ENCODE measurements at places on chromosomes 2 and 18. TPM values are rescaled to one million over a fixed set of nuclear protein-coding genes. Genes with fewer than 3 reads are reported as not detected.

The REL gene
- total RNA-seq: 9.0 TPM

The PROKR1 gene
- not detected for total RNA-seq

The EN1 gene
- total RNA-seq: not detected

The ACTG2 gene
- total RNA-seq: not detected

The CRIM1 gene
- total RNA-seq: 45.7 TPM

The REG3A gene
- total RNA-seq: not detected

DNA sequence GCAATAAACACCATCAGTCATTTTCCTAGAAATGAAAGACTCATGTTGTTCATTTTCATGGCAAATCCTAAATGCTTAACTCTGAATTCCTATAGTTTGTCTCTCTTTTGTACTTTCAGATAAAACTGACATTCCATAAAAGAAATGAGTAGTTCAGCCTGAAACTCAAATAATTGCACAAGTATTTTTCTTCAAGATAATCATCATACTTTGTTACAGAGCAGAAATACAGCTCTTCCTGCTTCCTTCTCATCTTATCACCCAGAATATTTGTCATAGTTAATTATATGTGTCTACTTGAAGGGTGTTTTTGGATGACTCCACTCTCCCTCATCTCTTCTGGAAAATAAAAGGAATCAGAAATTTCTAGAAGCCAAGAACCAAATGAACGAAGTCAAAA lies 141.1 kb downstream of the HNMT start:
- no peak for DNase-seq

- DNase-seq: no peak
Measured at GRCh38 chr18:77985526-77986281, 736.1 kb downstream of the GALR1 start.

DNA sequence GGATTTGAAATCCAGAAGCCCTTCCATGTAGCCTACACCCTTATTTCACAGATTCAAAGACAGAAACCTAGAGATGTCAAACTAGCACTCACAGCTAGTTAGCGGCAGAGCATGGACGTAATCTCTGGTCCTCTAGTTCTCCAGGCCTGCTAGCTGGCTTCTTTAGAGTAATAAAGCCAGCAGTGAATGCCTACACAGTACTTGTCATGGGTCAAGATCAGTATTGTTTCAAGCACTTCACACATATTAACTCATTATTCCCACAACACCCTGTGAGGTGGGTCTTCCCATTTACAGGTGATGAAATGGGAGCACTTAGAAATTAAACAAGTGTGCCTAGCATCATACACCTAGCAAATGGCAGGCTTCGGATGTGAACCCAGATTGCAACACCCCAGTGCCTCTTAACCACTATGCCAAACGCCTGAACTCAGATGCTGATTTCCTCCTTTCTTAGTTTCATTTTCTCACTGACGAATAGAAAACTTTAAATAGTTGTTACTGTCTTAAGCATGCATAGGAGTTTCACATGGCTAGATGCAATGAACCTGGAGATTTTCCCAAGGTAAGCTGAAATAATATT lies 14.5 kb upstream of the ZBTB14 start:
- DNase-seq: no peak

DNA sequence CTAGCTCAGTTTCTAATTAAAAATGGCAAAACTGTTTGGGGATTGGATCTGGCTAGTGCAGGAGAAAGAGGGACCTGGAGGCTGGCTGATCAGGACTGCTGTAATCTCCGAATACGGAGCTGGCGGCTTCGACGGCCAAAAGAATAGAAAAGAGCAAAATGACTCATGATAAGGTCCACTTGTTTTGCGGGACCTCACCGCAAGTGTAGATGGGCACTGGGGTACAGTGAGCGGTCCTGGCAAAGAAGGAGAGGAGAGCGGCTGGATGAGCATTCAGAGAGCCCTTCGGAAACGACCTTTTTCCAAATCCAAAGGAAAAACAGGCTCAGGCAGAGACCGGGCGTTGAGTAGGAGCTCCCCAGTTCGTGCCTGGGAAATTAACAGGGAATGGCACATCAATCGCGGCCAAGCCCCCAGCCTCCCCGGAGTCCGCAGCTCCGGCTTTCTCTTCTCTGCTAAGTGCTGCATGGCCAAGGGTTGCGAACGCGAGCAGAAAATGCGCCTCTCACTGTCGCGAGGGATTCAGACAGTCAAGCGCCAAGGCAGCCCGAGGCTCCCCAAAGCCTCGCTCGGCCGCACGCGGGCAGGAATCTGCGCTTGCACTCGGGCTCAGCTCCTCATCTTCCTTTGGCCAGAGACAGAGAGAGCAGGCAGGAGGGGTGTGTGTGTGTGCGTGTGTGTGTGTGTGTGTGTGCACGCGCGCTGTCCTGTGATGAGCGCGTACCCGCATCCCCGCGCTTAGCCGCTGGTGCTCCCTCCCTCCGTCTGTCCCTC lies 1.8 kb downstream of the DCC start:
- DNase-seq: no peak

DNA sequence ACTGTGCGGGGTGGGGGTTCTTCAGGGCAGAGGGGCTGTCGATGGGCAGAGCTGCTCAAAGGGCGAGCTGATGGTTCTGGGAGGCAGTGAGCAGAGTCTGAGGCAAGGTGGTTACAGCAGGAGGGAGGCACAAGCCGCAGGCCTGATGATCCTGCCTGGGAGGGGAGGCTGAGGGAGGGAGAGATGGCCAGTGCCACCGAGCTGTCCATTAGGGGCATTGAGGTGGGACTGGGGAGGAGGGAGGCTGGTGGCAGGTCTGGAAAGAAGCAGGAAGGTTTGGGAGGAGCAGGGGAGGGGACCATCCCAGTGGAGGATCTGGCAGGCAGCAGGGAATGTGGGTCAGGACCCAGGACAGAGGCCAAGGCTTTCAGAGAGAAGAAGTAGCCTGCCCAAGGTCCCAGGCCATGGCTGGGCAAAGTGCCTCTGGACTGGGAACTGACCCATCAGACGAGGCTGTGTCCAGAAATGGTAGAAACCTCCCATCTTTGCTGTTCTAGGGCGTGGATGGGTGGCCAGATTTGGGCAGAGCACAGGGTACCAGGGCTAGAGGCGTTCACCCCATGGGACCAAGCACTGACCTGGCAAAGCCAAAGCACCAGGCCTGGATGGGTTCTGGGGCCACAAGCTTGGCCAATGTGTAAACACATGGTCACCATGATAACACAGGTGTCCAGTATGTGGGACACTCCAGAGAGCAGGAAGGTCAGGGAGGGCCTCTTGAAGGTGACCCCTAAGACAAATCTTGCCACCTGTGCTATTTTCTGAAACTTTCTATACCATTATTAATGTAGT lies 55.5 kb downstream of the INHBB start:
- no peak for DNase-seq

DNA sequence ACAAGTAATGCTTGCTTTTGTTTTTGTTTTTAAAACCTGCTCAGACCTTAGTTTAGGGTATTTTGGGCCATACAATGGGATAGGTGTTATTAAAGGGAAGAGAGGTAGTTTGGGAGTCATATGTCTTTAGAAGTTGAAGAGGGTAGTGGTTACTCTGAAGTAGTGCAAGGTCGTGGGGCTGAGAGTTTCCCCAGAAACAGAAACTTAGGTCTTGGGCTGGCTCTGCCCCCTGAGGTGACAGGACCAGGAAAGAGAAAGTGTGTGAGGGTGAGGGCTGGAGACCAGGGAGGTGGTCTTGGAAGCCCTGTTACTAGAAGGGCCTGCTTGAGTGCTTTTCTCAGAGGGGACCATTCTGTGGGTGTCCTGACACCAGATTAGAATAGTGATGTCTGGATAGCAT lies 500.5 kb upstream of the SPHKAP start:
- no peak for DNase-seq

- no peak for DNase-seq
Measured at GRCh38 chr18:28468901-28469300, 292.0 kb upstream of the CDH2 start.

GRCh38 chr2:15311201-15311907 lies 249.8 kb downstream of the NBAS start:
- no peak for DNase-seq

- peak; percentile 88 for DNase-seq
Measured at GRCh38 chr2:53475321-53475720, 292.3 kb upstream of the CHAC2 start.

DNA sequence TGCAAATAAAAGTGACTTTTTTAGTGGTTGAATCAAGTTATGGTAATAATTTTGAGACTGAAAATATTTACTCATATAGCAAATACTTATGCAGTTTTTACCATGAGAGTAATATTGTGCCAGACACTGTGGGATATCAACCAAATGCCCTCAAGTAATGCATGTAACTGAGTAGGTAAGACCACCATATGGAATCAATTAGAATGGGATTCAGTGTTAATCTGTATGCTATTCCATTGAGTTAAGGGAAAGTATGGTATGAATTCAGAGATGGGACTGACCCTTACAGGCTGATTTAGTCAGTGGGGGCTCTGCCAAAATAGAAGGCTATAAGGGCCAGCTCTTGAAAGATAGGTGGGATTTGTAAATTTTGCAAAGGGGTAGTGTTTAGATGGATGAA lies 131.6 kb downstream of the CCDC85A start:
- DNase-seq: no peak

DNA sequence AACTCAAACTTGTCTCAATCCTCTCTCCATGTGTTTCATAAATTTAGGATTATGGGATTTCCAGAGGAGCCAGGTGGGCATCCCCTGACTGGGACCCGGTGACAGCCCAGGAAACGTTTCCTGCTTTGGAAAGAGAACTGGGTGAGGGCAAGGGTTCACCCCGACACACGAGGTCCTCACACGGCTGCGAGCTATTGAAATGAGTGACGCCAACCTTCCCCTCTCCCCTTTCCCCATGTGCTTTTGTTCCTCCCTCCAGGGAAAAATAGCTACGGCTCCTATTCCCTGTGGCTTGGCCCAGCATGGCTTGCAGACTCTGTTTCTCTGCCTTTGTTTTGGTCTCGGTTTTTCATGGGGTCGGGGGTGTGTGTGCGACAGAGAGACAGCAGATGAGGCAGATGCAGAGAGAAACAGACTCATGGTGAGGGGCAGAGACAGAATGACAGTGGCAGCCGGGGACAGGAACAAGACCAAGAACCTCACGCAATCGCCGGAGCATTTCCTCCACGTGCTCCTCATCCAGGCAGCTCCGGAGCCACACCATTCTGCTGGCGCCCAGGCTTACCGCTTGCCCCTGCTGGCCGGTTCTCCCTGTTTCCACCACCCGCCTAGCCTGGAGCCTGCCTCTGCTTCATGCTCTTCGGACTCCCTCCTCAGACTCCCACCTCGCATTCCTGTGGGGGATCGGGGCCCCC lies 238.5 kb downstream of the DYSF start:
- DNase-seq: no peak

DNA sequence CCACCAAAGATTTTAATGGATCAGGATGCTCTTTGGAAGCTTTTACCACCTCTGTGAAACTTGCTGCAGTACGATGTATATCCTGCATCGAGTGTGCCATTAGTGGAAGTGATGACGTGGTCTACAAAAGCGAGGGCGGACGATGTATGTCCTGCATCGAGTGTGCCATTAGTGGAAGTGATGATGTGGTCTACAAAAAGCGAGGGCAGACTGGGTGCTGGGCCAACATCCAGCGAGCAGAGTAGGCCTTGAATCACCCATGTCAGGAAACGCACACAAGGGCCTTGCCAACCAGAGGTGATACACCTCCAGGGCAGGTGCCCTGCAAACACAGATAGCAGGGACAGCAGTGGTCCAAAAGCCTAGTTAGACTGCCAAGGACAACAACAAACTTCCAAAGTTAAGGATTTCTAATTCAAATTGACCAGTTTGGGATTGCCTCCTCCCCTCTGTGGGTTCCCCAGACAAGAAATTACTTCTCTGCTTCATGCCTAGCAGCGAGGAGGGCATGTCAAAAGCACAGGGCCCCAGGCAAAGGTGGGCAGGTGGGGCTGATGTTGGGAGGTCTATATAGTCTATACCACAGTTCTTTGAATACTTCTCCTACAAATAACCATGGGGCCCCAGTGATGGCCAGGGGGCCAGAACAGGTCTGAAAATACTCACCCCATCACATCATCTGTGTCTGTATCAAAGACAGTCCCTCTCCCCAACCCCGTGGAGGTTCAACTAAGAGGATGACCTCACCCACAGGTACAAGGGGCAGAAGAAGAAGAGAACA lies 70.2 kb downstream of the ADD2 start:
- DNase-seq: no peak

DNA sequence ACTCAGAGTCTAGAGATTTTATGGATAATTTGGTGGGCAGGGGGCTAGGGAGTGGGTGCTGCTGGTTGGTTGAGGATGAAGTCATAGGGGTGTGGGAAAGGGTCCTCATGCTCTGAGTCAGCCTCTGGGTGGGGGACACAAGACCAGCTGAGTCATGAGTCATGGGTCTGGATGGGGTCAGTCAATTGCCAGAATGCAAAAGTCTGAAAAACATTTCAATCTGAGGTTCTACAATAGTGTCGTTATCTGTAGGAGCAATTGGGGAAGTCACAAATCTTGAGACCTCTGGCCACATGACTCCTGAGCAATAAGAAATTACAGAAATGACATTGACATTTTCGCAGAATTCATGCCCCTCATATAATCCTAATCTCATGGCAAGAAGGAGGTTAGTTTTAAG lies 15.1 kb downstream of the NMS start:
- DNase-seq: no peak

DNA sequence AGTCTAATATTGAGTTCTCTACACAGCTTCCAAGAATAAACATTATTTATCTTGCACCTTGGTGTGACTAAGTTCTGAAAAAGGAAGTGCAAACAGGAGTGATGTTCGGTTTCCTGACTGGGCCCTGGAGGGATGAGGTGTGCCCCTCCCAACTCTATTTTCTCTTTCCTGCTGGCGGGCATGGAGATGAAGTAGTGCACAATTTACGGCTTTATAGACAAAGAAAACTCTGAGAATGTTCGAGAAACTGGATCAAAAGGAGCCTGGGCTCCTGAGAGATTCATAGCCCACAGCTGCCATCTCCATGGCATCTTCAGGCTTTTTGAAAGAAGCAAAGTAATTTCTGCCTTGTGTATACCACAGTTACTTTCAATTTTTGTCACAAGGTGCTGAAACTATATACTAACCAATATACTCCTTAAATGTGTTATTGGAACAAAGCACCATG lies 22.3 kb downstream of the LRATD1 start:
- no peak for DNase-seq

GRCh38 chr2:173033084-173033483 lies 42.6 kb upstream of the MAP3K20 start:
- DNase-seq: no peak

GRCh38 chr18:24227977-24228666 lies 89.3 kb downstream of the CABYR start:
- no peak for DNase-seq

GRCh38 chr2:15517793-15518192 lies 43.3 kb downstream of the NBAS start:
- no peak for DNase-seq

DNA sequence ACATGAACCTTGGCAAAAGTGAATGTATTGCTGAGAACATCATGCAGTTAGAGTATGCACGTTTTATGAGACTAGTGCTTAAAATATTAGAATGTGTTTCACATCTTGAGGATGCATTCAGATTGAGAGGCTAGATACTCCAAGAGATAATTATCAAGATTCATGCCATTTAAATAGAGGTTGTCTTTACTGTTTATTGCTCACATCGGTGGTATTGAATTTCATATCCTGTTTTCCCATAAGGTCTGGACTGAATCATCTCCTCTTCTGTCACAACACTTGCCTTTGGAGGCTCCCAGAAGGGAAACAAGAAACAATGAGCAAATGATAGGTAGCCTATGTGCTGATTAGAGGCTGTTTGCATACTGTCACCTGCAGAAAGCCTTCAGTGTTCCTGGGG lies 83.8 kb downstream of the CLHC1 start:
- DNase-seq: peak; percentile 88

- no peak for DNase-seq
Measured at GRCh38 chr2:132884705-132885104, 214.7 kb upstream of the LYPD1 start.
